ENCODE measurements at places on chromosomes 16 and 17.
A peak's percentile ranks its signal among the peaks of the same experiment; 100 is the strongest.

GRCh38 chr17:11485336-11486100 lies 112.8 kb upstream of the DNAH9 start:
- no peak overlapping the region for H3K27ac ChIP-seq
- H3K36me3 ChIP-seq = no peaks in the 10 kb centered on the region
- H3K4me1 ChIP-seq = peaks cover 3% of the 10 kb centered on the region
- DNase-seq = no peak
- no peaks in the 10 kb centered on the region for H3K27me3 ChIP-seq
- no peak overlapping the region for H3K4me3 ChIP-seq

DNA sequence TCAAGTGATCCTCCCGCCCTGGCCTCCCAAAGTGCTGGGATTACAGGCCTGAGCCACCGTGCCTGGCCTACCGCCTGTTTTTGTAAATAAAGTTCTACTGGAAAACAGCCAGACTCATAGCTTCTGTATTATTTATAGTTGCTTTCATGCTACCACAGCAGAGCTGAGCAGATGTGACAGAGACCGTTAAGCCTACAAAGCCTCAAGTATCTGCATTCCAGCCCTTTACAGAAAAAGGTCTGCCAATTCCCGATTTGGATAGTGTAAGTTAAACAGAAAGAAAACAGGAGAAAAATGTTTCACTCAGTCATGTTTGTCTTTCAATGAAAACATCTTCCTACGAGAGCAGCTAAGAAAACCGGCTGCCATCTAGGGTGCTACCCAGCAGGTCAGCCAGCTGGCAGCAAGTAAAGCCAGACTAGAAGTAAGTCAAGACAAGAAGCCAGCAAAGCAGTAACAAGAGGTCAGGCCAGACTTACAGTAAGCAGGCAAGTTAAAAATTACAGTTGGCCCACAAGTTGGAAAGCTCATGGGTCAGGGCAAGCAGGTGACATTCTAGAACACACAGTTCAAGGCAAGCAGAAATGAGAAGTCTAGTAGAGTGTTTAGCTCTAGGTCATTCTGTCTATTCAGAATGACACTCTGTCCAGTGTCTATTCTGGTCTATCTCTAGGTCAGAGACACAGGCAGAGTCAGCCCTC lies 17.7 kb downstream of the NCBP3 start:
- no peaks in the 10 kb centered on the region for H3K4me1 ChIP-seq
- H3K27me3 ChIP-seq = no peaks in the 10 kb centered on the region
- no peak overlapping the region for H3K27ac ChIP-seq
- H3K4me3 ChIP-seq = no peak overlapping the region

DNA sequence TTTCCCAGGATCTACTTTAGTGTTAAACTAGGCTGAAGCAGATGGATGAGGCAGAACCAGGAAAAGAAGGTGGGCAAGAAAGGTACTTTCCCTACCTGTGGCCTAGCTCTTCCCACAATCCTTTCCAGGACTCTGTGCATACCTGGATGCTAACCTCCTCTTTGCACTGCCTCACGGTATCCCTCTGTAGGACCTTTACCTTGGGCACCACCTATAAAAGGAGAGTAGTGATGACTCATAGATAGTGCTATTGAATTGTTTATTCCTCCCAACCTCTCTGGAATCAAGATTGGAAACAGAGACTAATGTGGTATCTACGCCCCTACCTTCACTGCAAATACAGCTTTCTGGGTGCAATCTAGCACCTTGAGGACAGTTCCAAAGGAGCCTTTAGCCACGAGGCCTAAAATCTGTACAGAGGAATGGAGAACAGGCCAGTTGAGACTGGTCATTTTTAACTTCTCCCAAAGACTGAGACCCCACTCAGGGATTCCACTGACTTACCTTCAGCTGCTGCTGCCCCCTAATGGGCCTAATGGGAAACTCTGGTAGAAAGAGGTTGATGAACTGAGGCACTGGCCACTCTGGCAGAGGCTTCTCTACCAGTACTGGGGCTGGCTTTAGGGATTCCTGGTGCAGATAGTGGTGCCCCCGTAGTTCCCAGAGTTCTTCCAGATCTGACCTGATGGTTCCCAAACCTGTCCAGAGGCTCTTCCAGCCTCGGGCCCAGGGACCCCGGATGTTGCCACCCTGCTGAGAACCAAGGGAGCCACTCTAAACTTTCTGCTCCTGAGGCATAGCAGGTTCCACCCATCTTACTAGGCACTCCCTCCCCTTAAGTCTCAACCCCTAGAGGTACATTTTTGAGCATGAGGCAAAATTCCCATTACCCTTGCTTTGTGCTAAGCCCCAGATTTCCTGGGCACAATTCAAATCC lies 781 bp downstream of the RSKR start:
- peak; percentile 67 for DNase-seq
- H3K4me1 ChIP-seq = no peaks in the 10 kb centered on the region
- no peak overlapping the region for H3K4me3 ChIP-seq
- H3K27me3 ChIP-seq = no peaks in the 10 kb centered on the region

DNA sequence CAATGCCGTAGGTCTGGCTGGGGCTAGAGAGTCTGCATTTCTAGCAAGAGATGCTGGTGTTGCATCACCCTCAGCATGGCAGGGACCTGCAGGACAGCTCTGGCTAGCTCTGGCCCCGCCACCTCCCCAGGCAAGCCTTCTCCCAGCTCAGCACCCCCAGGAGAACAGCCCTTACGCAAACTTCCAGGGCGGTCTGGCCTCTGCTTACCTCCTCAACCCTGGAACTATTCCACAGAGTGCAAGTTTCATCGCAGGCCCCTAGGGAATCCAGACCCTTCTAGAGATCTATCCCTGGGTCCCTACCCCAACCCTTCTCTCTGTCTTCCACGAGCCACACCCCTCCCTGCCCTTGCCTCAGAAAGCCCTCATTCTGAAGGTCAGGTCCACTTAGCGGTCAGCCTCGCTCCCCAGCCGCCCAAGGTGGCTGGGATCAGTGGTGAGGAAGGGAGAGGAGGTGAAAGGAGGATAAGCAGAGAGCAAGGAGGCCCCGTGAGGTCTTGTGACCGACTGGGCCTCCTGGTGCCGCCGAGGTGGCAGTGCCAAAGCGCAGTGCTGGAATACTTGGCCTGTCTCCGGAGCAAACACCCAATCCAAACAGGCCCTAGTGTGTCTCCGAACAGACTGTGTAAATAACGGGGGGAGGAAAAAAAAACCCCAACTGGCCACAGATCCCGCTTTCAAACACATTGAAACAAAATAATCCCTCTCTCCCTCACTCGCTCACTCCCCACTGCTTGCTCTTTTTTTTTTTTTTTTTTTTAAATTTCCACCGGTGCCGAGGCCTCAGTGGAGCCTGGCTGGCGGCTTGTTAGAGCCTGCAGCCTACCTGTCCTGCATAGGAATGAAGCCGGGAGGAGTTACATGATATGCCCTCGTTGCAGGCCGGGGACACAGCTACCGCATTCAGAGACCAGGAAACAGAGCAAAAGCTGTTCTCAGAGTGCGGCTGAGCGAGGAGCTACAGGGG lies 380.9 kb downstream of the SOX9 start:
- no peaks in the 10 kb centered on the region for H3K36me3 ChIP-seq
- H3K27ac ChIP-seq = no peak overlapping the region
- H3K4me3 ChIP-seq = no peak overlapping the region
- no peaks in the 10 kb centered on the region for H3K27me3 ChIP-seq
- peak; percentile 55 for DNase-seq
- peaks cover 2% of the 10 kb centered on the region for H3K4me1 ChIP-seq

DNA sequence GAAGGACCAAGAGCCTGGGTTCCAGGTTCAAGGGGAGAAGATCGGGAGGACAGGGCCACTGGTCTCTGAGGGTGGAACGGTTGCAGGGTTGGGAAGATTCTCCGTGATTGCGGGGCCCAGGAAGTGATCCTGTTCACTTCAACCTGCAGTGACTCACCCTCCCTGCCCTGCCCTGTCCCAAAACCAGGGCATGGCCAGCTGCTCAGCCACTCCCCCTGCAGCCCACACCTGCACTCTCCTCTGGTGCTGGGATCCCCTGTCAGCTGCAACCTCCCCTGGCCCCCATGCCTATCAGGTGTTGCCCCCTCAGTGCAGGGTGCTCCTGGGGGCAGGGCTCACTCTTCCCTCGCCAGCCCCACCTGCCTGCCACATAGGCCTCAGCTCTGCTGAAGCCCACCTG lies 1.1 kb downstream of the RUNDC3A start:
- H3K27ac ChIP-seq = no peak overlapping the region
- H3K4me1 ChIP-seq = peaks cover 3% of the 10 kb centered on the region
- no peak overlapping the region for H3K4me3 ChIP-seq

DNA sequence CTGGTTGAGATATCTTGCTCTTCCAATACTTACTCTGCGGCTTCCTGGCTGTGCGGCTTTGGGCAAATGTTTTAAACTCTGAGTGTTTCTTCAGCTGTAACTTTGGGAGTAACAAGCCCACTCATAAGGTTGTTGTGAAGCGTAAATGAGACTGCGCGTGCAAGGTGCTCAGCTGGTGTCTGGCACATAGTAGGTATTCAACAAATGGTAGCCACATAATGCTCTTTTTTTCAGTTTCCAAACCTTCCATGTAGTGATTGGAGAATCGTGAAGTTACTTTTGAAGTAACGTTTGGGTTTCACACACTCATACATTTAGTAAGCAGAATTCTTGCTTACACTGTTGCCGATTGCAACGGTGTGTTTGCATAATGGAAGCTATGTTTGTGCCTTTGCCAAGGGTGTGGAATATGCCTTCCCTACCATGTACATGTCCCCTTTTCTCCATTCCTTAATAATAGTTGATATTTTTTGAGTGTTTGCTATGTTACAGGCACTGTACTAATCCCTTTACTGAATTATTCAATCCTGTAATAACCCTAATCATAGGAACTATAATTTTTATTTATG lies 829 bp downstream of the DHRS7B start:
- H3K4me1 ChIP-seq = no peaks in the 10 kb centered on the region
- H3K4me3 ChIP-seq = peak overlapping the region; percentile 83
- H3K36me3 ChIP-seq = no peaks in the 10 kb centered on the region
- no peak for DNase-seq

DNA sequence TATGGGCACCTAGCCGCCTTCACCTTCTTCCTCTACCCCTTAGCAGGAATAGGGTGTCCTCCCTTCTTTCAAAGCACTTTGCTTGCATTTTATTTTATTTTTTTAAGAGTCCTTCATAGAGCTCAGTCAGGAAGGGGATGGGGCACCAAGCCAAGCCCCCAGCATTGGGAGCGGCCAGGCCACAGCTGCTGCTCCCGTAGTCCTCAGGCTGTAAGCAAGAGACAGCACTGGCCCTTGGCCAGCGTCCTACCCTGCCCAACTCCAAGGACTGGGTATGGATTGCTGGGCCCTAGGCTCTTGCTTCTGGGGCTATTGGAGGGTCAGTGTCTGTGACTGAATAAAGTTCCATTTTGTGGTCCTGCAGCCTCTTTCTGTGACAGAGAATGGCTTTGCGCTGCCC lies 4.6 kb downstream of the TMUB2 start:
- peaks cover 4% of the 10 kb centered on the region for H3K4me1 ChIP-seq
- no peak for DNase-seq
- no peaks in the 10 kb centered on the region for H3K27me3 ChIP-seq
- peaks cover 9% of the 10 kb centered on the region for H3K36me3 ChIP-seq
- H3K4me3 ChIP-seq = no peak overlapping the region

GRCh38 chr16:87703835-87704375 lies 61.9 kb downstream of the KLHDC4 start:
- H3K27me3 ChIP-seq = no peaks in the 10 kb centered on the region
- no peaks in the 10 kb centered on the region for H3K4me1 ChIP-seq
- H3K36me3 ChIP-seq = no peaks in the 10 kb centered on the region
- no peak for DNase-seq
- H3K4me3 ChIP-seq = no peak overlapping the region

DNA sequence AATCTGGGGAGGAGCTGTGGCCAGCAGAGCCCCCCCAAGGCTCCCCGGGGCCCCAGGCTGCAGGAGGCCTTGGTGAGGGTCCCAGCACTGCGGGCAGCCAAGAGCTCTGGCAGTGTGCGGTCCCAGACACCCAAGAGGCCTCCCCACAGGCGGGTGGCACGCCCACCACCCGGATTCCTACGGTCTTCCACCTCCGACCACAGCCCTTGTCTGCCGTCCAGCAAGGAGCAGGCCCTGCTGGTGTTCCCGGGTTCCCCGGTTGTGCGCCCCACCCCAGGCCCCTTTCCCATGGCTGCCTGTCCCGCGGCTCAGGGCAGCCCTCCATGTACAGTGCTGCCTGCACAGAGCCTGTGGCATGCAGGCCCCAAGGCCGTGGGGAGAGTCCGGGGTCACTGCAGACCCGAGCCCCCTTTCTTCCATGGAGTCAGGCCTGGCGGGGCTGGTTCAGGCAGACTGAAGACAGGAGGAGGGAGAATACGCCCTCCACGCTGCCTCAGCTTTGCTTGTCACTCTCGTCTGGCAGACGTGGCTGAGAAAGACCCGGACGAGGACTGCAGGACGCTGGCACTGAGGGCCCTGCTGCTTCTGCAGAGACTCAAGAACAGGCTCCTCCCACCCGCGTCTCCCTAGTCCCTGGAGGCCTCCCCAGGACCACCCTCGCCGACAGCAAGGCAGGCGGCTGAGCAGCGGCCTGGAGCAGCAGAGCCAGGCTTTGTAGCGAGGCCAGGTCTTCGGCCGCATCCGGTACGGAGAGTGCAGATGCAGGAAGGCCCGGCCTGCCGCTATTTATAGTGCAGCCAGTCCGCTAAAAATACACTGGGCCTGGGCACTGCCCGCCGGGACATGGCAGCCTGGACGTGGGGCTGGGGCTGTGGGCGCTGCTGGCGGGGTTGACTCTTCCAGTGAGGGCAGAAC lies 16.4 kb downstream of the TELO2 start:
- no peaks in the 10 kb centered on the region for H3K27me3 ChIP-seq
- H3K4me1 ChIP-seq = no peaks in the 10 kb centered on the region

DNA sequence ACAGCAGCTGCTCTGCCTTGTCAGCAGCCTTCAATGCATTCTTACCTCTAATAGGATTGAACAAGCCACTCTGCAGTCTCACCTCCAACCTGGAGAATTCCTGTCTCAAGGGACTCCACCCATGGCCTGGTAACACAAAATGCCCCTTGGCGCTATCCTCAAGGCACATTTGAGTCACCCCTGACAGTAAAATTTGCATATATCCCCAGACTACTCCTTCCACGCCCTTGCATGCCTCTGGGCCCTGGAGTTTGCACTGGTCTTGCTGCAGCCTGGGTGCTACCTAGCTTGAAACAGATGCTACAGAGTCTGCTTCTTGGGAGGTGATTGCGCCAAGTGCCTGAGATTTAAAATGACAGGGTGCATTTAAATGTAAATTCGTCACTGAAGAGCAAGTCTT lies 391.4 kb upstream of the MAF start:
- no peaks in the 10 kb centered on the region for H3K36me3 ChIP-seq
- H3K4me1 ChIP-seq = no peaks in the 10 kb centered on the region
- H3K27ac ChIP-seq = no peak overlapping the region
- H3K4me3 ChIP-seq = no peak overlapping the region
- DNase-seq = peak; percentile 34
- H3K27me3 ChIP-seq = no peaks in the 10 kb centered on the region

GRCh38 chr17:29181226-29181625 lies 1.0 kb upstream of the MYO18A start:
- no peak overlapping the region for H3K4me3 ChIP-seq
- peaks cover 14% of the 10 kb centered on the region for H3K4me1 ChIP-seq
- no peak for DNase-seq
- H3K36me3 ChIP-seq = no peaks in the 10 kb centered on the region
- H3K27ac ChIP-seq = no peak overlapping the region

All from mesendoderm (in vitro differentiated cells).